ENCODE measurements at places on chromosomes 2 and 18.

GRCh38 chr18:47235096-47235495, 16.4 kb downstream of the SKOR2 start:
- DNase-seq, result no peak

DNA sequence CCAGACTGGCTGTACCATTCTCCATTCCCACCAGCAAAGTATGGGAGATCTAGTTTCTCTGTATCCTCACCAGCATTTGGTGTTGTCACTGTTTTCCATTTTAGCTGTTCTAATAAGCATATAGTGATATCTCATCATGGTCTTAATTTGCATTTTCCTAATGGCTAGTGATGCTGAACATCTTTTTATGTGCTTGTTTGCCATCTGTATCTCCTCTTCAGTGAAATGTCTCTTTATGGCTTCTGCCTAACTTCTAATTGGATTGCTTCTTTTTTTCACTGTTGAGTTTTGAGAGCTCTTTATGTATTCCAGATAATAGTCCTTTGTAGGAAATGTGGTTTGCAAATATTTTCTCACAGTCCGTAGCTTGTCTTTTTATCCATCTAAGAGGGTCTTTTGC, 18.9 kb upstream of the BIN1 start:
- DNase-seq, result no peak

DNA sequence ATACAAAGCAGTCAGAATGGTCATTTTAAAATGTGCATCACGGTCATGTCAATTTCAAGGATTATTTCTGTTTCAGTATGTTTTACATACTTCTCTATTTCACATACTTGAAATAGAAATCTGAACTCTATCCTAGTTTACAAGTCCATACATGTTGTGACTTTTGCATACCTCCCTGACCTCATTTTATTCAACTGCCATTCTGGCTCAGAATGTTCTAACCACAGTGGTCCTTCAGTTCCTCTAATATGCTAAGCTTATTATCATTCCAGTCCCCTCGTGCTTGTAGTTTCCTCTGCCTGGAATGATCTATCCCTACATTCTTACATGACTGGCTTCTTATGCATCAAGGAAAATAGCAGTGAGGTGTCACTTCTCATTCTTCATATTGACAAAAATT, 295.6 kb downstream of the KIAA1328 start:
- no peak for DNase-seq

DNA sequence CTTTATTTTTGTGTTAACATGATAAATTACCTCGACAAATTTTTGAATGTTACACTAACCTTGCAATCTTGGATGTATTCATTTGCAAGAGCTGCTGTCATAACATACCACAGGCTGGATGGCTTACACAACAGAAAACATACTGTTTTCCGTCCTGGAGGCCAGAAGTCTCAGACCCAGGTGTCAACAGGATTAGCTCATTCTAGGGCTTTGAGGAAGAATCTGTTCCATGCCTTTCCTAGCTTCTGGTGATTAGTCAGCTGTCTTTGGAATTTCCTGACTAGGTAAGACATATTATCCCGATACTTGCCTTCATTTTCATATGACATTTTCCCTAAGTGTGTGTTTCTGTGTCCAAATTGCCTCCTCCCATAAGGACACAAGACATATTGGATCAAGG, 188.6 kb upstream of the CDH19 start:
- DNase-seq, result no peak

DNA sequence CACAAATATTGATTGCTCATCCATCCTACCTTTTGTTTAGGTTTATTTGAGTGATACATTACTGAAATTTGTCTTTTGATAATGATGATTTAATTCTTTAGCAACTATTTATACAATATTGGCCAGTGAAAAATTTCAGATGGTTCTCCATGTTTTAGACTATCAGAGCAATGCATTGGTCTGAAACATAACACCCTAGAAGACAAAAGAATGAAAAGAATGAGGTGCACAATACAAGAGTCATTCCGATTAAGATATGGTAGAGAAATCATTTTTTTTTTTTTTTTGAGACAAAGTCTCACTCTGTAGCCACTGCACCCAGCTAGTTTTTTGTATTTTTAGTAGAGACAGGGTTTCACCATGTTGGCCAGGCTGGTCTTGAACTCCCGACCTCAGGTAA, 197.4 kb upstream of the FAM98A start:
- DNase-seq, result no peak

GRCh38 chr18:12839526-12840196, 44.4 kb downstream of the PTPN2 start:
- DNase-seq, result no peak
